ENCODE measurements at places on chromosomes 16 and 17.

DNA sequence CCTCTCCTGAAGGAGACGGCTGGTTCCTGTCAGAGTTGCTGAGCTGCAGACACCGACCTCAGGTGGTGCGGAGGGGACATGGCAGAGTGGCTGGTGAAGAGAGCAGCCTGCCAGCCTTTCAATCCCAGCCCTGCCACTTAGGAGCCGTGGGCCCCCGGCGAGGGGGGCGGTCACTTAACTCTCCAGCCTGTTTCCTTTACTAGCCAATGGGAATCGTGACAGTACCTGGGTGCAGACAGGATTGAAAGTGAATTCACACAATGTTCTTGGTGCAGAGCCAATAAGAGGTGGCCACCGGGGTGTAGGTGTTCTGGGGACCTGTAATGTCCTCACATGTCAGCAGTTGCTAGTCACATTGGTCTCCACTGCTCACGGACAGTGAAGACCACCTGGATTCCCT is 13.5 kb downstream of the ACE start:
- no peak for DNase-seq

DNA sequence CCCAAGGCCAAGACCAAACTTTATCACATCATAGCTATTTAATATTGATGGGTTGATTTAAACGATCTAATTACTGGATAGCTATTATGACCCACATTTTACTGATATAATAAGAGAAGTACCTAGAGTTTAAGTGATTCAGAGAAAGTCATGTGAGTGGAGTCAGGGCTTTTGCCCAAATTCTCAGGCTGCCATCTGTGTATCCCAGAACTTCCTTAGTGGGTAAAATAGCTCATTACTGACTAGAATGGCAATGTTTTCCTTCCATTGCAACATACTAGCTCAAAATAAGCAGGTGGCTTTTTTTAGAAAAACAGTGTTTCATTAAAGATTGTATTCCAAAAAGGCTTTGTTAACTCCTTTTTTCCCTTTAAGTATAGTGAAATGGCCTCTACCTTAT is 113.9 kb upstream of the MAF start:
- no peak for DNase-seq

- DNase-seq: no peak
These were observed 344 bp downstream of the PSME3IP1 start for GRCh38 chr16:57185446-57185944.

GRCh38 chr16:67964477-67965131 is 3.8 kb downstream of the SLC12A4 start:
- DNase-seq: no peak

DNA sequence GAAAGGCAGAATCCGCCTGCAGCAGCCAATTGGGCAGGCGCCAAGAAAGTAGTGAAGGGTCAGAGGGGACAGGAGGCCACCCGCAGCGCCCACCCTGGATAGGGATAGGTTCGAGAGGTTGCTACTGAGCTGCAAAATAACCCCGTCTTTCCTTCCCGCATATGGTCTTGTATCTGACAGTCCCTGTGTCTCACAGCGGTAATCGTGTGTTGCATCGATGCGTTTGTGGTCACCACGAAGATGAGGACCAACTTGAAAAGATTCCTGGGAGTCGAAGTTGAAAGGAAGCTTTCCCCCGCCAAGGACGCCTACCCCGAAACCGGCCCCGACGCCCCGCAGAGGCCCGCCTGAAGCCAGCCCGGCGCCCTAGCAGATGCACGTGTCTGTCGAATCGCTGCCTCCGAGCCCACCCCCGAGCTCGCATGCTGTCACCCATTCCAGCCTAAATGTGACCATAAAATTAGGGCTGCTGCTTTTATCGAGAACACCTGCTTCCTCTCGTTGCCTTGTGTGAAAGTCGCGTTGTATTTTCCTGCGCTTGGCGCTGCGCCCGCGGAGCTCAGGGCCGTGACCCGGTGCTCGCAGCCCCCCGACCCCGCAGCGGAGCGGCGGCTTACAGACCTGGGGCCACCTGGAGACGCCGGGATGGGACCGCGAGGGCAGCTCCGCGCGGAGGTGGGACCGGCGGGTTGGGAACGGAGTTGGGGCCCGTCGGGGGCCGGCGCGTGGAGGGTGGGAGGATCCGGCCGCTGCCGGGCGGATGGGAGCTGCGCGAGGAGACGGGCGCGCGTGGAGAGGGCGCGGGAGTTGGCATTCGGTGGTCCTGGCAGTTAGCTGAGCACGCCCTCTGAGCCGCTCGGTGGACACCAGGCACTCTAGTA is at the start of gene CMTM2:
Gene CMTM2, plus strand, starts transcription at position 813 of the 881 bp plus-strand sequence. CDS start 145 bp downstream, outside the sequence.
- DNase-seq: no peak

GRCh38 chr17:38534498-38534885 is 71.3 kb downstream of the SRCIN1 start:
- DNase-seq: no peak

DNA sequence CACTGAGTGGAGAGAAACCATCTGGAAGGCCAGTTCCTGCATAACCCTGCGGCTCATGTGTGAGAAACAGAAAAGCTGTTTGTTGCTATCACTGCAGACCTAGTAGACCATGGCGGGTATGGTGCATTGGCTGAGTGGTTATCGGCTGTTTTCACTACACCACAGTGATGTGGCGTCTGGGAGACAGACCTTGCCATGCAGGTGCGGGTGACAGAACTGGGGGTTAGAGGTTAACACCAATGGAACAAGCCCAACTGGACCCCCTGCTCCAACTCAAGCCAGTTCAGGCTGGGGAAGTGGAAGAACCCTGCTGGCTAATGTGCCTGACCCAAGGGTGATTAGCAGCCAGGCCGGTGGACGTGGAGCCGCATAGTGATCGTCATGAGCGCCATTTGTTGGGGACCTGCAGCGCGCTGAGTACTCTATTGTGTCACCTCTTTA is 91.9 kb downstream of the IRF8 start:
- DNase-seq: no peak

DNA sequence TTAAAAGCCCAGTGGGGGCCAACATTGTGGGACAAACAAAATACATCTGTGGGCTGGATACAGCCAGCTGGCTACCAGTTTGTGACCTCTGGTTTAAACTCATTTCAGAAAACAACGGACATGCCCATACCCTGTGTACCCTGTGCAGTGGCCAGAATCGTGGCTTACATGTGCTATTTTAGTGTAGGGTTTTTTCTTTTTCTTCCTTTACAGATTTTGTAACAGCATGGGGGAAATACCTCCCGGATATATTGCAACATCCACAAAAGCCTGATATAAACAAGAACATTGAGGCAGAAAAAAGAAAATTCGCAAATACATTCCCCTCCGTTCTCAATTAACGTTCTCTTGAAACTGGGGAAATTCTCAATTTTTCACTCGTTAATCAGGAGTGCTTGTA is 7.3 kb downstream of the HS3ST4 start:
- no peak for DNase-seq

DNA sequence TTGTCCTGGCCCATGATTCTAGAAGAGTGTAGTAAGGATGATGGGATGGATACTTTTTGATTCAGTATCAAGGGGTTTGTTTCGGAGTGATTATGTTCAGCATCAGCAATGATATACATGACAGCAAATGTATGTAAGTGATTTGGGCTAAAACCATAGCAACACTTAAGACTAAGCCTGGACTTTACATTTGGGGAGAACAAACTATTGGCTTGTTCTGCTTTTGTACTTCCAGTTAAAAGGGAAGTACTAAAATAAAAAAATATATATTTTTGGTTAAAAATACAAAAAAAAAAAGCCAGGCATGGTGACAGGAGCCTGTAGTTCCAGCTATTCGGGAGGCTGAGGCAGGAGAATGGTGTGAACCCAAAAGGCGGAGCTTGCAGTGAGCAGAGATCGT is 20.5 kb upstream of the DHX8 start:
- DNase-seq: no peak

DNA sequence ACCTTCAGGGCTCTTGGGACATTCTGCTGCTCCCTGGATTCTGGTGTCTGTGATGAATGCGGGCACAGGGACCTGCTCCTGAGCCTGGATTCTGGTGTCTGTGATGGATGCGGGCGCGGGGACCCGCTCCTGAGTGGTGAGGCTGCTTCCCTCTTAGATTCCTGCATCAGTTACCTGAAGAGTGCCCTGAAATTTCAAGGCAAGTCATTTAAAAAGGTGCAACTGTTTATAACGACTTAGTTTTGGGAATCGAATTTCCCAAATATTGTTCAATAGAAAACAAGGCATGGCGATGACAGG is 7.0 kb downstream of the TMEM204 start:
- DNase-seq: no peak

DNA sequence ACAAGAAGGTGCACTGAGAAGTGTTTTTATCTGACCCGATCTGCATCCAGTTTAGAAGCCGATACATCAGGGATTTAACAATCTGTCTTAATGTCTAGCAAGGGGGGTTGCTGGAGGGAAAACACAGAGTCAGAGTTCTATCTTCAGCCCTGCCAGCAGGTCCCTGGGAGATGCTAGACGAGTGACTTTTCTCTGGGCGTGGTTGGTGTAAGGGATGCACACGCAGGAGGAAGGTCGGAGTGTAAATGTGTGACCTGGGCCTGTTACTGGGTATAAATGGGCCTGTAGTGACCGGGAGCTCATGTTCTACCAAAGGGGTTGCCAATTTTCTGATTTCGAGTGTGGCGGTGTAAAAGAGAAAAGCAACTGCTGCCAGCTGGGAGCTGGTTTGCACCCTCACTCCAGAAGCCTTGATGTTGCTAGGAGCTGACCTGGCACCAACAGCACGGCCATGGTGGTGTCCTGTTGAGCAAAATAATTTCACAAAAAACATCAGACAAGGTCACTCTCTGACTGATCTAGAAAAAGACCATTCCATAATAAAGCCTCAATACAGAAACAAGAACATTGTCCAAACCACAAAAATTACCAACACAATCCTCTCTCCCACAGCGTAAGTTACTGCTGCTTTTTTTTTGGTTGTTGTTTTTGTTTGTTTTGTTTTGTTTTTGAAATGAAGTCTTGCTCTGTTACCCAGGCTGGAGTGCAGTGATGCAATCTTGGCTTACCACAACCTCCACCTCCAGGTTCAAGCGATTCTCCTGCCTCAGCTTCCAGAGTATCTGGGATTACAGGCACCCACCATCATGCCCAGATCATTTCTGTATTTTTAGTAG is 1.3 kb upstream of the KCTD13 start:
- no peak for DNase-seq

DNA sequence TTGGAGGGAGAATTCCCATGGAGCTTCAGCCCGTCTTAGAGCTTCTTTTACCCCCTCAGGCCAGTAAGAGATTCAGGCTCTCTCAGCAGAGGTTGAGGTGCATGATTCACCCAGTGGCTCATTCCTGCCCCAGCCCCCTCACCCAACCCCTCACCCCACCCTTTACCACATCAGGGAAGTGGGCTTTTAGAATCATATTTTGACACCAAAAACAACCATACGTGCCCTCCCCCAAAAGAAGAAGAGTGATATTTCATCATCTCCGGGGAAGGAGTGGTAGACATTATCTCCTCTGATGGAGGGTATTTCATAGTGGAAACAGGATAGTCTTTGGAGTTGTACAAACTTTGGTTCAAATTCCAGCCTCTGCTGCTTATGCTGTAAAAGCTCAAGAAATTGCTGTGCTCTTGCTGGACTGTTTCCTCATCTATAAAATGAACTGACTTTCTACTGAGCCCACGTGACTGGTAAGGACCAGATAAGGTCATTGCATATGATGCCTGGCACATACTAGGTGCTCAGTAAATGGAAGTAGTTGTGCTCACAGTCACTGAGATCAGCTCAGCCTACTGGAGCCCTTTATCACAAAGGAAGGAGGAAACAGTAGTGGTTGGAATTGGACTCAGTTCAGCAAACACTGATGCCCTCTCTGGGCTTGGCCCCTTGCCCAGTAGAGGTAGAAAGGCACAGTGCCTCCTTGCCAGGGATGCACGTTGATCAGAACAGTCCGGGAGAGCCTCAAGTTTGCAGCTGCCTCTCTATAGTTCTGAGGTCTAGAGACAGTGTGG is 18.3 kb upstream of the CCL5 start:
- no peak for DNase-seq

GRCh38 chr17:17205368-17206123 is 587 bp downstream of the PLD6 start:
- DNase-seq: peak; percentile 52
